ENCODE measurements at places on chromosomes 2 and 18.

GRCh38 chr2:130823886-130824491 is 12.7 kb upstream of the ARHGEF4 start:
- no peak for DNase-seq

DNA sequence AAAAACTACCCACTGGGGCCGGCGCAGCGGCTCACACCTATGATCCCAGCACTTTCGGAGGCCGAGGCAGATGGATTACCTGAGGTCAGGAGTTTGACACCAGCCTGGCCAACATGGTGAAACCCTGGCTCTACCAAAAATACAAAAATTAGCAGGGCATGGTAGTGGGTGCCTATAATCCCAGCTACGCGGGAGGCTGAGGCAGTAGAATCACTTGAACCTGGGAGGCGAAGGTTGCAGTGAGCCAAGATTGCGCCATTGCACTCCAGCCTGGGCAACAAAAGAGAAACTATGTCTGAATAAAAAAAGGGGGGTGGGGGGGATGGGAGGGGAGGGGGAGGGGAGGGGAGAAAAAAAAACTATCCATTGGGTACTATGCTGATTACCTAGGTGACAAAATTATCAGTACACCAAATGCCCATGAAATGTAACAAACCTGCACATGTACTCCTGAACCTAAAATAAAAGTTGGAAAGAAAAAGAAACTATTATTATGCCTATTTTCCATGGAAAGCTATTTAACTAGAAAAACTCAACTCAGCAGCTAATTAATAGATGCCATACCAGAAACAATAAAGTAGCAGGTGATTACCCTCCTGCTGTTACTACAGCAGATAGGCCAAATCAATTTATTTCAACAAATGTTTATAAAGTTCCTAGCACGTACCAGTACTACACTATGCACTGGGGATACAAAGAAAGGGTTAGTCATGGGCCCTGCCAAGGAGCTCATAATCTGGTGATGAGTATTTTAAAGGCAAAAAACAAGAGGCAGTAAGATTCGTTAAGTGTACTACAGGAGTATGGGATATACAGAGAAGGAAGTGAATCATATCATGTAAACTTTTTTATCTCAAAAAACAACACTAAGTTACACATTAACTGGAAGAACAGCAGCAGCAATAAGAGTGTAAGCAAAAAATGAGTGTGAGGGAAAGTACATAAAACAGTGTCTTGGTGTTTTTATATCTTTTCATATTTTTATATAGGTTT is 112.8 kb upstream of the SLC39A10 start:
- no peak for DNase-seq

GRCh38 chr2:26347286-26347865 is 787 bp upstream of the ADGRF3 start:
- no peak for DNase-seq

DNA sequence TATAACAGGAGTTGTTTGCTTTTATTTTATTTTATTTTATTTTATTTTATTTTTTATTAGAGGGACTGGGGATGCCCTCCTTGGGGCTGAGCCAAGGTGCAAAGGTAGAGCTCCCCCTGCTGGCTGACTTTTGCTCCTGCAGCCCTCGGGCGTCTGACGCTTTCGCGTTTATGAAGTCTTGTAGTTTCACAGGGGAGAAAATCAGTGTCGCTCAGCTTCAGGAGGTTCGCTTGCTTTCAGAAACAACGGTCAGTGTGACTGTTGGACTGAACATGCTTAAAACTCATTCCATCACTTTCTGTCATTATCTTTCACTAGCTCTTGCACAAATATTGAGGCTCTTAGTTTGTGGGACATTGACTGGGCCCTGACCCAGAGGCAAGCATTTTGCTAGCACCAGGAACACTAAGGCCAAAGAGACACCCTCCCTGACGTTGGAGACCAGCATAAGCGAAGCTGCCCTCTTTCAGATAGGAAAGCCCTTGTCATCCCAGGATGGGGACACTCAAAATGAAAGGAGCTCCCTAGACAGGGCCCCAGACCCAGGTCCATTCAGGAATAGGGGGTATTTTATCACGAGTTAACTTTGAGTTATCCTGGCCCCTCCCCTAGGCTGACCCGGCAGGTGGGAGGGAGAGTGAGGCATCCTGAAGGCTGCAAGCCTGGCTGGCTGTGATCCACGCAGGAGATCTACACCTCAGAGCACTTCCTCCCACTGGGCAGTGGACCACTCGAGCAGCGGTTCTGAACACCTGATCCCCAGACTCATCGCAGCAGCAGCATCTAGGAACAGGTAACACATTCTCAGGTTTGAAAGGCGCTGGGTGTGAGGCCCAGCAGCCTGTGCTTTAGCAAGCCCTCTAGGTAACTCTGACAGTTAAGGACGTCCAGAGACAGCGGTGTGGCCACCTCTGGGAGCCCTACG is 34.4 kb downstream of the LGALSL start:
- no peak for DNase-seq

DNA sequence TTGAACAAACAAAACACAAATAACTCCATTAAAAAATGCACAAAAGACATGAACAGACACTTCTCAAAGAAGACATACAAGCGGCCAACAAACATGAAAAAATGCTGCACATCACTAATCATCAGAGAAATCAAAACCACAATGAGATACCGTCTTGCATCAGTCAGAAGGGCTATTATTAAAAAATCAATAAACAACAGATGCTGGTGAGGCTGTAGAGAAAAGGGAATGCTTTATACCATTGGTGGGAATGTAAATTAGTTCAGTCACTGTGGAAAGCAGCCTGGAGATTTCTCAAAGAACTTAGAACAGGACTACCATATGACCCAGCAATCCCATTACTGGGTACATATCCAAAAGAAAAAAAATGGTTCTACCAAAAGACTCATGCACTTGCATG is 37.8 kb downstream of the GPR155 start:
- no peak for DNase-seq

DNA sequence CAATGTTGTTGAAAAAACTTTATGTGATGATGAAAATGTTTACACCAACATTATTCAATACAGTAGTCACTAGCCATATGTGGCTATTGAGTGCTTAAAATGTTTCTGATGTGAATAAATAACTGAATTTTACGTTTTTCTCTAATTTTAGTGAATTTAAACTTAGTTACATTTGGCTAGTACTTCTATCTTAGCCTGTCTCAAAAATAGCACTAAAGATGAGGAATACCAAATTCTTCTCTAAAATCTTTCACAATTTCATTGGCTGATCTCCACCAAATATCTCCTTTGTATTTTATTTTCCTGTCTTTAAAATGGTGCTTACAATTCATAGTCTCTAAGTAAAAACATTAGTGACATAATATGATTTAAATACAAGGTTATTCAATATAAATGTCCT is 83.7 kb upstream of the RND3 start:
- DNase-seq: no peak

- no peak for DNase-seq
These were observed 1137.4 kb upstream of the FAM98A start for GRCh38 chr2:34736482-34736881.

DNA sequence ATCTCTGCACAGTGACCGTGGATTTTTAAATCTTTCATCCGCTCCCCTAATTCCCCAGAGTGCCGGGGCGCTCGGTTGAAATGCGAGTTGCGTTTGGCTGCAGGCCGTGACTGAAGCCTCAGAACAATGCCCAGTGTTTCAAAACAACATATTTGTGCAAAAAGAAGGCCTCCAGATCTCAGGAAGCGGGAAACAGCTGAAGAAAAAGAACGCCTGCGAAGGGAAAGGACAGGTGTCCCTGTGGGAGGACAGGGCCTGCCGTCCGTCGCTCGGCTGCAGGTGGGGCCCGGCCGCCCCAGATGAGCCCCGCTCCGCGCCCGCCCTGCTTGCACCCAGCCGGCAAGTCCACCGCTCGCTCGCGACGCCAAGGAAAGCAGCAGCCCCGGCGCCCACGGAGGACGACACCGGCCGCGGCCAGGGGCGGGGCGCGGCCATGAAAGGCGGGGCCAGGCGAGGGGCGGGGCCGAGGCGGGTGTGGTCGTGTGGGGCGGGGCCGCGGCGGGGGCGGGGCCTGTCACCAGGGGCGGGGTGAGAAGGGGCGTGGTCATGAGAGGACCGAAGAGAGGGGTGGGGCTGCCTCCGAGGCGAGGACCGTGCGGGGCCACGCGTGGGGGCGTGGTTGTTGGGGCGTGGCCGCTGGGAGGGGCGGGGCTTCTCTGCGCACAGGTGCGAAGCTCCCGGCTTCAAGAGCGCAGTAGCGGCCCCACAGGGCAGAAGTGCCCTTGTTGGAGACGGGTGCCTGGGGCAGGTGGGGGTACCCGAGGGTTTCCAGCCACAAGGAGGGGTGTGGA is 17.6 kb upstream of the BOK start:
- no peak for DNase-seq

DNA sequence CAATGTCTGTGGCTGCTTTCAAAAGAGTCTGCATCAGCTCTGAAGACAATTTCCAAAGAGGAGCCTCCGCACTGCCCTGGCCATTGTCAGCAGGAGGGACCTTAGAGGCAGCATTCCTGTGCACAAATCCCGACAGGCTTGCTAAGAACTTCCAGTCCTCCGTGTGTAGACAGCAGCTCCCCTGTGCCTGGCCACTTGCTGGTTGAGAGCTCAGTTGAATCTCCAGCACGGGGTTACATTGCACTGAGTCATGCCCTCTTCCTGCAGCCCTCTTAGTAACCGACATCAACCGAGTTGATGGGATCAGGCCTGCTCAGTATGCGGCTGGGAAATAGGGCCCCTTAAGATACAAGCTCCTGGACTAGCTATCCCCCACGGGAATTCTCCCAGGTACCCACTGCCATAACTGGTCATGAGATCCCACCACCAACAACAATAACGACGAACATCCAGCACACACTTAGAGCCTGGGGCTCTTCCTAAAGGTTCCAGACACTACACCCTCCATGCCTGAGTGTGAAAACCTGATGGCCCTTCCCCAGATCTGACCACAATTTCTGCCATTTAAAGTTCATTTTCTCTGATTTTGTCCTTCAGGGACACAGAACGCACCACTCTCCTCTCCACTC is 12.0 kb downstream of the ATP6V1B1 start:
- DNase-seq: no peak

GRCh38 chr2:214096208-214096715 is 314.6 kb upstream of the VWC2L start:
- DNase-seq: no peak

DNA sequence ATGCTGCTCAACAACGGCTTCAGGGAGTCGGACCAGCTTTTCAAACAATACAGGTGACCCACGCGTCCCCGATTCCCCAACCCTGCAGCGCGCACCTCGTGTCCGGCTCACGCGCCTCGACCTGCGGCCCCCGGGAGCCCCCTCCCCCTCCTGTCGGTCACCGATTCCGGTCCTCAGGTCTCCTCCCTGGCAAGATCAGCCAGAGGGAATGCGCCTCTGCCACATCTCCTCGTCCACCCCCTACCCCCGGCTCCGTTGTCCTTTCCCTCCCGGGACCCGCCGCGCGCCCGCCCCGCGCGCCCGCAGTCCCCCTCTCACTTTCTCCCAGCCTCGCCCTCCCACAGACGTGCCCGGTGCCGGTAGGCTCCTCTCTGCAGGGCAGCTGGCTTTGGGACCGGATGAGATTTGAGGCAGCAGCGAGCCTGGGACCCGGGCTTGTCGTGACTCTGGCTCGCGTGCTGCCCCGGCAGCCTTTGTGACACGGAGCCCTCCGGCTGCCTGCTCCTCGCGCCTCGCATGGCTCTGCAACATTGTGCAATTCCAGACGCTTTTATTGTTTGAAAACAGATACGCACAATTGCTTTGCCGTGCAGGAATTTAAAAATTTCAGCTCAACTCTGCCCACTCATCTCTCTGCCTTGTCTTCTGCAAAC is 558 bp downstream of the TTC39C start:
- DNase-seq: no peak

DNA sequence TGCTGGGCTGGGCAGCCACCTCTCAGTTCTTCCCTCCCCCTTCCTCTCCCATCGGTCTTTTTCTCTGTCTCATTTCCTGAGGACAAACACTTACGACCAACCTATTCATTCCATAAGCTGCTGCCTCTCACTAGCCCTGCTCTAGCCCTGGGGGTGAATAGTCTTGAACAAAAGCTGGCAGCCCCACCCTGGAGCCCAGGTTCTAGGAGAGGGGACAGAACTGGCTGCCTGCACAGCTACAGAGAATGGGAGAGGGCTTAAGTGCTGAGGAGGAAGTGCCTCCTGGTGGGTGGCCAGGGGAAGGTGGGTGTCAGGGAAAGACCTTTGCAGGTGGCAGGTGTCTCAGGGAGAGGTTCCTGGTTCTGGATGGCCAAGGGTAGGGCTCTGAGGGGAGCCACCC is 22.8 kb downstream of the ANO7 start:
- no peak for DNase-seq

- DNase-seq: no peak
These were observed 129.7 kb downstream of the OSR1 start for GRCh38 chr2:19228715-19229114.

DNA sequence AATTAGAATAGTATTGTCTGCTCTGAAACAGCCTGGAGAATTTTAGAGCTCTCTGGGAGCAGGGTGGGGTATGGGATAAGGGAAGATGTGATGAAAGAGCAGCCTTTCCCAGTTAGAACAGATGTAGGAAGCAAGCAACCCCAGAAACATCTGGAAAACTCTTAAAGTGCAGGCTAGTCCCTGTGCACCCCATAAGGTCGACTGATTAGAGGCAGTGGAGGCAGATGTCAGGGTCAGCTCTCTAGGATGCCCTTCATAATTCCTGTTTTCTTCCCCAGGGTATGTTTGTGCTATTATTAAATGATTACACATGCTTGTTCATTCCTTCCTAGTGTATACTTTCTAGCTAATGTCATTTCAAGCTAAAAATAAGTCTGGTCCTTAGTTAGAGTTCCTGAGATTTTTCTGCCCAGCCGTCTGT is 41.7 kb downstream of the PTPRM start:
- DNase-seq: no peak

DNA sequence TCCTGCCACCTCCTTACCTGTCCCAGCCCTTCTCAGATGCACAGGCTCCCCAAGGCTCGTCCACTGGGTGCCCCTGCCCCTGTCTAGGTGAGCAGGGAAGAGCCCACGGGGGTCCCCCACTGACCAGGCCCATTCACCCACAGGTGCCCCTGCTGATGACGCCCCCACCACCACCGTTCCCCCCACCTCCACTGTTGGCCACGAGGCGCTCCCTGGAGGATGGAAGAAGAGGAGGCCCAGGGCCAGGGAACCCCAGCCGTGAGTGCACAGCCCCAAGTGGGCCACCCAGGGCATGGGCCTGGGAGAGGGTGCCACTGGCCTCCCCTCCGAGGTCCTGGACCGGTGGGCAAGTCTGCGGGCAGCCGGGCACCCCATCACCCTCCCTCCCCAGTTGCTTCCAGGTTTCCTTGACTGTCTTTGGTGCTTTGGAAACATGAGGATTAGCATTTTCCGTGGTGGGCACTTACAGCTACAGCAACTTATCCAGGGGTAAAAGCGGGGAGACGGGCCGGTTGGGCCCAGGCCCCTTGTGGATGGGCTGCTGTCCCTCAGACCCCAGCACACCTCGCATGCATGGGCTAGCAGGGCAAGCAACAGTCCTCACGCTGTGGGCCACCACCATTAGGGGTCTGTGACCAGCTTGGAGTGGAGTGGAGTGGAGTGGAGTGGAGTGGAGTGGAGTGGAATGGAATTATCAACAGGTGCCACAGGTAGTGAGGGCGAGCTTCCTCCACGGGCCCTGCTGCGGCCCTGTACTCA is 13.2 kb upstream of the KLHL30 start:
- no peak for DNase-seq

GRCh38 chr2:136143603-136144451 is 25.9 kb upstream of the CXCR4 start:
- DNase-seq: no peak
